ENCODE measurements at places on chromosomes 2 and 18.

DNA sequence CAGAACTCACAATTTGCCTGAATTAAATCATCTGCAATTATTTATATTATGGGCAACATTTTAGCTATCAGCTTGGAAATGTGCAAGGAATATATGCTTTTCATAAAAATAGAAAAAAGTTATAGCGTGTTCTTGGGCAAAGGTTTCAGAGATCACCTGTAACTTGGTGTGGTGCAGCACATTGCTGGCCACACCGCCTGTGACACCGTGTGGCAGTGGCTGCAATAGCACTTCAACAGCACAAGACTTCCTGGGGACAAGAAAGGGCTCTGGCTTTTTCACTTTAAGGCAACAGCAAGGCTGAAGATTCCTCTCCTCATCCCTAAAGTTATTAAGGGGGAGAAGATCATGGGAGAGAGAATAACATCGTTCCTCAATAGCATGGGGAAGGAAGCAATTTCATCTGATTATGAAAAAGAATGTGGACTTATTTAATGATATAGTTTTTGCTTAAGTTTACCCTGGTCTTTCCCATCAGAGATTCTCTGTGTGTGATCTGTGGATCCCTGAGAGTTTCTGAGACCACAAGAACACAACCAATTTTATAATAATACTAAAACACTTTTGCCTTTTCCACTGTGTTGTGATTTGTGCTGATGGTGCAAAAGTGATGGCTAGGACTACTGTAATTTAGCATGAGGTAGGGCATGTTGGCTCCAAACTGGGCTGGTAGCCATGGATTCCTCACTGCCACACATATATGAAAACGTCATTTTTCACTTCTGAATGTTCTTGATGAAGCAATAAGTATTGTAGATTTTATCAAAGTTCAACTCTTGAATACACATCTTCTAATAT is 15.0 kb upstream of the SERPINB3 start:
- no peak for DNase-seq

GRCh38 chr2:159617646-159618045 is 1.3 kb upstream of the BAZ2B start:
- DNase-seq: no peak

DNA sequence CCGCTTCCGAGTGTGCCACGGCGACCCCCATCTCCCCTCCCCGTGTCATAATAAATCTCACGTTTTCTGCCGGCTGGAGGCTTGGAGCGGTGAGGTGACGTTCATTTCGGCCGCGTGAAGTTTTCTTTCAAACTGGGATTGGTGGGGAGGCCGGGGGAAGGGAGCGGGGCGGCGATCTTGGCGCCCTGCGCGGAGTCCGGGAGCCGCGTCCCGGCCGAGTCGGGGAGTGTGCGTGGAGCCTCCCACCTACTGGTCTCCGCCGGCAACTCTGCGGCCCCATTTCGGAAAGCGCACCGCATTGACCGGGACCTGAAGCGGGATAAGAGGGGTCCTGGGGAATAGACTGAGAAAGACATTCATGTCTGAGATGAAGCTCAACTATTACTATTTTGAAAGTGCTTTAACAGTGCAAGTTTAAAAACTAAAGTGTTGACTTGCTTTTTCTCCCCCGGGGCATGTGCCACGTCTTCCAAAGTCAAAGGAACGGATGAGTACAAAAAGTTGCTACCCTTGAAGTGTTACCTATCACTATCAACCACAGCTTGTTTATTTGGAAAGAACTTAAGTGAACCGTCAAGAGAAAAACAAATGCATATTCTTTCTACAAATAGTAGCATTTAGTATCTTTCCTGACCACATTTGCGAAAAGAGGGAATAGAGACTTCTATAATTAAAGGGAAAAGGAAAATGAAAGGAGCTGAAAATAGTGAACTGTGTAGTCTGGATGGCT is 818 bp upstream of the IKZF2 start:
- DNase-seq: no peak

- no peak for DNase-seq
These were observed 29.1 kb upstream of the EPC2 start for GRCh38 chr2:148615381-148615841.

DNA sequence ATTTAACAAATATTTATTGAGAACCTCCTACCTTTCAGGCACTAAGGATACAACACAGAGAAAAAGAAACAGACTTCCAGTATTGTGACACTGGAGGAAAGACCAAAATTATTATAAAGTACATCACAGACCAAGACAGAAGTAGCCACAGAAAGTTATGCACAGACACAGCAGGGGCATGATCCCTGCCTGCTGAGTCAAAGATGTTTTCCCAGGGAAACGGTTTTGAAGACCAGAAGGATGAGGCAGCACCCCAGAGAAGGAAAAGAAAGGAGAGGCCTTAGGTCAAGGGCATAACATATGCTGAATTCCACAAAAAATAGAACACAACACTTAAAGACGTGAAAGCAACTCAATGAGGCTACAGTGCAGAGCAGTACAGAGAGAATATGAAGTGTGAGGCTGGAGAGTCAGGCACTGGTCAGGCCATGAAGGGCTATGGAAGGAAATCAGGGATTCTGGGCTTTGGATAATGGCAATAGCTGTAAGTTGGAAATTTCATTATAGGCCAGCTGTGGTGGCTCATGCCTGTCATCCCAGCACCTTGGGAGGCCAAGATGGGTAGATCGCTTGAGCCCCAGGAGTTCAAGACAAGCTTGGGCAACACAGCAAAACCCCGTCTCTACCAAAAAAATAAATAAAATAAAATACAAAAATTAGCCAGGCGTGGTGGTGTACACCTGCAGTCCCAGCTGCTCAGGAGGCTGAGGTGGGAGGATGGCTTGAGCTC is 8.2 kb downstream of the ADAM17 start:
- DNase-seq: no peak

DNA sequence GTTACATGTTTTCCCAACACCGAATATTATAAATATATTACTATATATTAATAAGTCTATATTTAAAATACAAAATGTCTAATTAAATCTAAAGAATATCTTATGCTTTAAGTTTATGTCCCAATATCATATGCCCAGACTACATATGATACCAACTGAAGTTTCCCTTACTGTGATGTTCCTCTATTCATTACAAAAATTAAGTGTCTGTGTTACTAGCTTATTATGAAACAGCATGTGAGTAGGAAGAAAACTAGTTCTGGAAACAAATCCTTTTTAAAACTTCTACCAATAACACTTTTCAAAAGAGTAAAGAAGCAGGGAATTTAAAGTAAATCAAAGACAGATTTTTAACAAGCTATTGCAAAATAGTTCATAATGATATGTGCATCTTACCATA is 17.8 kb downstream of the HNRNPLL start:
- no peak for DNase-seq

GRCh38 chr2:101419096-101419663 is 31.9 kb upstream of the CREG2 start:
- DNase-seq: no peak

DNA sequence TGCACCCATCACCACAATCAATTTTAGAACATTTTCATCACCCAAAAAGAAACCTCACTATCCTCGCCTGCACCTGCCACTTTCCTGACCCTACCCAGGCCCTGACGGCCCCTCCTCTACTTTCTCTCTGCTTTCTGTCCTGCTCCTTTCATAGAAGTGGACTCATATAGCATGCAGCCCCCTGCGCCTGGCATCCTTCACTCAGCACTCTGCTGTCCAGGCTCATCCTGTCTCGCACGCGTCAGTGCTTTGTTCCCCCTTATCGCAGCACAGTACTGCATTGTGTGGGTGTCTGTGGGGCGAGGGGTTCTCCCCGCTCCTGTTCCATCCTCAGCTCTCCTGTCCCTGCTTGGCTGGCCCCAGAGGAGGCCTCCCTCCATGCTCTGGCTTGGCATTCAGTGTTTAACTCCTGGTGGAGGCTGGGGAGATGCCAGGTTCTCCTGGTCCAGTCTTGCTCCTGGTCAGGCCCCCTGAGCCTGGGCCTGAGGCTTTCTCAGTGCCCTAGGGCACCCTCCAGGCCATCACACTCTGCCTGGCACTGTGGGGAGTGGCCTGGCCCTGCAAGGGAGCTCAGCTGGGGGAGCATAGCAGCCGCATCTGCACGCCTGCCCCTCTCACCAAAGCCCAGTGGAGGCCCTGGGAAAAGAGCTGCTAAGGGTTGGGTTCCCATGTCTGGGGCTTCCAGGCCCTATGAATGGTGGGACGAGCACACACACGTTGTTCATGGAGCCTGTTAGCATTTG is 6.6 kb upstream of the TUBB6 start:
- no peak for DNase-seq

DNA sequence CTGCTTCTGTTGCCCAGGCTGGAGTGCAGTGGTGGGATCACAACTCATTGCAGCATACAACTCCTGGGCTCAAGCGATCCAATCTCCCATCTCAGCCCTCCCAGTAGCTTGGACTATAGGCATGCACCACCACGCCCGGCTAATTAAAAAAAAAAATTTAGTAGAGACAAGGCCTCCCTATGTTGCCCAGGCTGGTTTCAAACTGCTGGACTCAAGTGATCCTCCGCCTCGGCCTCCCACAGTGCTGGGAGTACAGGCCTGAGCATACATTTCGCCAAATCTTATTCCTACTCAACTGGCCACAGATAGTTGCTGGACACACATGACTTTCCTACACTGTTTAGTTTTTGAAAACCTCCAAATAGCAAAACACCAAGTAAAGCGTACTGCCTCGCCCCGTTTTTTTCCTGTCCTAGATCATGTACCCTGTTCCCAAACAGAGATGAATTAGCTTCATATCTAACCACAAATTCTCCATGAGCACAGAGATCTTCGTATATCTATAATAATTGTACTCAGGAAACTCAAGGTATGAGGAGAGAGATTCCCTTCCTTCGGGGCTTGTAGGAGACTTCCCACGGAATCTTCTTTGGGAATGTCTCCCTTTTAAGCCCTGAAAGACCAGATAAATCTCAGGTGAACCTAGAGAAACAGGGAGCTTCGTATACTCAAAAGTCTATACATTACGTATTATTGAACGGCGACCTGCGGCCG is 598 bp upstream of the C2orf69 start:
- no peak for DNase-seq

DNA sequence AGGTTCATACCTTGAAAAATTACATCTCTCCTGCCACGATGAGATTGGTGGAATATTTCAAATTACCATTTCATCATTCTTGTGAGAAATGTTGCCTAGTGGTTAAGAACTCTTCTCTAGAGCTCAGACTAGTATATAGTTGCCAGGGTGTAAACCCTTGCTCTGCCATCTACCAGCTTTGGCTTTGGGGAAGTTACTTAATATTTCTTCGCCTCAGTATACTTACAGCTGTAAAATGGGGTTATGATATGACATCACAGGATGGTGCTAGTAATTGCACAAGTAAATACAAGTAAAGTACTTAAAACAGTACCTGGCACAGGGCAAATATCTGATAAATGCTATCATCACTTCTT is 1.5 kb downstream of the SPOPL start:
- no peak for DNase-seq

DNA sequence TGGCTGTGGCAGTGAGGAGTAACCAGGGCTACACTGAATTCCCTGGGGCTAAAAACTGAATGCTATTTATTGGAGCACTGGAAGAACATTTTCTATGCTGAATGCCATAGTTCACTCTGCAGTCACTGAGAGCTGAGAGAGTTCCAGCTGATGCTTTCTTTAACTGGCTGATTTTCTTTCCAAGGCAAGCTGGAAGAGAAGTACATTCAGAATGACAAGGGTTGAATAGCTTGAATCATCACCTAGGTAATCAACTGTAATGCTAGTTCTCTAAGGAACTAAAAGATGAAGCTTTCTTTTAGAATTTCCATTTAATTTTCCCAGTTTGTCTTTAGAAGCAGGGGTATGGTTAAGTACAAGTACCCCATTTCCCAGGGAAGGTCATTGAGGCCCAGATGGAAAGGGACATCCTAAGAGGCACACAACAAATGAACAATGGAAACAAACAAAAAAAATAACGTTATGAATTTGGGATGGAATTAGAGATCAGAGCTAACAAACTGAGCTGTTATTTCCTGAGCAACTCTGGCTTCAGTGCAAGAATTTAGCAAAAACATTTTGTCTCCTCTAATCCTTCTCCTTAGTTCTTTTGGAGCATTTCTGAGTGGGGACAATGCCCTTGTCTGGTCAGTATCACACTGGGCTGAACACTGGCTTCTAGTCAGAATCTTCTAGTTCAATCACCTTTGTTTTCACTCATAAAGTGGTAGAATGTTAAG is 132.8 kb upstream of the REG3A start:
- DNase-seq: no peak

- no peak for DNase-seq
These were observed 143.3 kb upstream of the KLHL29 start for GRCh38 chr2:23241611-23242245.

DNA sequence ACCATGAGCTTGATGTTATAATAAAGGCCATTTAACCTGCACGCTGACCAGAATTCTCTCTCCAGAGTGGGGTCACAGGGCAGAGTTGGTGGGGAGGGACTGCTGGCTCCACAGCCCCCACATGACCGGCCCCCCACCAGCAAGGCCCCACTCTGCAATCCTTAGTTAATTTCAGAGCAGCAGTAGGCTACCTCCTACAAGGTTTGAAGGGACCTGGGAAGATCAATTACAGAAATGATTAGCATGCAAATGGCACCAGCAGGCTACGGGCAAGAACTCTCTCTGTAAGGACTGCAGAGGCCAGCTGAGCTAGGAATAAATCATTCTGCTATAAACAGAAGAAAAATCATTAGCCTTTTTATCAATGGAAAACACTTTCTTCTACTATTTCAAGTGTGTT is 135.3 kb downstream of the C1D start:
- no peak for DNase-seq

- no peak for DNase-seq
These were observed 8.7 kb downstream of the FARP2 start for GRCh38 chr2:241364781-241365180.

- DNase-seq: no peak
These were observed 128.5 kb downstream of the RAPGEF4 start for GRCh38 chr2:172864182-172864581.

- DNase-seq: no peak
These were observed 504.0 kb downstream of the LRRTM4 start for GRCh38 chr2:77018219-77018618.

DNA sequence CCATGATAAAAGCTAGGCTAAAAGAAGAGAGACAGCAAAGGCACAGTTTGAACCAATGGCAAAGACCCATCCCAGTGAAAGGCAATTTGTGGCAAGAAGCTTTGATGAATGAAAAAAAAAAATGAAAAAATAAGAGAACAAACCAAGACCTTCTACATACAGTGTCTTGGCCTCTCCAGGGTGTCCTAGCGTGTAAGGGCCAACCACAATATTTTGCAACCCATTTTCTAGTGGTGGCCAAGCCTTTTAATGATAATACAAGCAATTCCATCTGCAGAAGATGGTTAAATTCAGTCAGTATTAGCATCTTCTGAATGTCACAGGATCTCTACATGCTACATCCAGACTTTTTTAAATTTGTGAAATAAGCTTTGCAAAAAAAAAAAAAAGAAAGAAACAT is 270.4 kb downstream of the LRATD1 start:
- no peak for DNase-seq

DNA sequence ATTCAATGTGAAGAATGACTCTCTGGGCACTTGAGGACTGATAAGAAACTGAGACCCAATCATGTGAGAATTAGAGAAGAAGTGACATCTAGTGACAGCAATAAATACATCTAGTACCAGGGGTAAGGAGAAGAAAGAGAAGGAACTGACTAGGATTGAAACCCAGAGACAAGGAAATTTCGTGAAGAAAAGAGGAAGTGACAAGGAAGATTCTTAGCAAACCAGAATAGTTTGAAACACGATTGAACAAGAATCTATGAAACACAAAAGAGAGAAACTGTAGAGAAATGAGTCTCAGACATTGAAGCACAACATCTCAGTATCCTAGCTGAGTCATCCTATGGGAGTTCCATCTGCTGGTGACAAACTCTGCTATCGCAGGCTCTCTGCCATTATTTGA is 571.9 kb upstream of the PKDCC start:
- DNase-seq: no peak

Measured in urinary bladder (tissue), 4 donors.